NCI-H446 (cell line): ENCODE measurements at places on chromosomes 6 and 20.

DNA sequence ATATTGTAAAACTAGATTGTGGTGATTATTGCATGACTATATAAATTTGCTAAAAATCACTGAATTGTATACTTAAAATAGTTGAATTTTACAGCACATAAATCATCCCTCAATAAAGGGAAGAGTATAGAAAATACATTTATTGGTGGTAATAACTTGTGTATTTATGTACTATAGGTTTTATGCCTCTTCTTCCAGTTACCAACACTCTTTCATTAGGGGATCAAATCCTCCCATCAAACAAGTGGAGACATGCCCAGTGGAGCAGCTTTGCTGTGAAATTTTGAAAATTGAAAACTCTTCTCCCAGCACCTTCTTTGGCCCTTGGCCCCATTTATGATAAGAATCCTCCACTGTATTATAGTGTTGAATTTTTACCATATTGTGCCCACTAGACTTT, 10.1 kb upstream of the SSR1 start:
- DNase-seq = no peak

- DNase-seq = no peak
Observed at GRCh38 chr6:127297502-127298070, 30.9 kb downstream of the RNF146 start.

DNA sequence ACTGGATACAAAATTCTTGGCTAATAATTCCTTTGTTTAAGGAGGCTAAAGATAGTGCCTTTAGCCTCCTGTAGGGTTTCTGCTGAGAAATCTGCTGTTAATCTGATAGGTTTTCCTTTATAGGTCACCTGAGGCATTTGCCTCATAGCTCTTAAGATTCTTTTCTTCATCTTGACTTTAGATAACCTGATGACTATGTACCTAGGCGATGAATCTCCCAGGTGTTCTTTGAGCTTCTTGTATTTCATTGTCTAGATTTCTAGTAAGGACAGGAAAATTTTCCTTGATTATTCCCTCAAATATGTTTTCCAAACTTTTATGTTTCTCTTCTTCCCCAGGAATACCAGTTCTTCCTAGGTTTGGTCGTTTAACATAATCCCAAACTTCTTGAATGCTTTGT, 479.4 kb upstream of the MAN1A1 start:
- no peak for DNase-seq

DNA sequence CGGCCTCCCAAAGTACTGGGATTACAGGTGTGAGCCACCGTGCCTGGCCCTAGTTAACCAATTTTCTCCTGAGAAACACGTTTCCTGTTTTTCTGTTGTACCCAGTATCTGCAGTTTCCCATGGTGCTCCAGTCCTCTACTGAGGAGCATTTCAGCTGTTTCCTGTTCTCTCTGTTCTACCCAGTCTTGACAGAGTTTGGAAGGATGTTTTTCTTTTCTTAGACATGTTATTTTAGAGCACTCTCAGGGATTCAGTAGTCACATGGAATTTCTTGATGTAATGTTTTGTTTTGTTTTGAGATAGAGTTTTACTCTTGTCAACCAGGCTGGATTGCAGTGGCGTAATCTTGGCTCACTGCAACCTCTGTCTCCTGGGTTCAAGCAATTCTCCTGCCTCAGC, 129.8 kb upstream of the TIAM2 start:
- DNase-seq = no peak

DNA sequence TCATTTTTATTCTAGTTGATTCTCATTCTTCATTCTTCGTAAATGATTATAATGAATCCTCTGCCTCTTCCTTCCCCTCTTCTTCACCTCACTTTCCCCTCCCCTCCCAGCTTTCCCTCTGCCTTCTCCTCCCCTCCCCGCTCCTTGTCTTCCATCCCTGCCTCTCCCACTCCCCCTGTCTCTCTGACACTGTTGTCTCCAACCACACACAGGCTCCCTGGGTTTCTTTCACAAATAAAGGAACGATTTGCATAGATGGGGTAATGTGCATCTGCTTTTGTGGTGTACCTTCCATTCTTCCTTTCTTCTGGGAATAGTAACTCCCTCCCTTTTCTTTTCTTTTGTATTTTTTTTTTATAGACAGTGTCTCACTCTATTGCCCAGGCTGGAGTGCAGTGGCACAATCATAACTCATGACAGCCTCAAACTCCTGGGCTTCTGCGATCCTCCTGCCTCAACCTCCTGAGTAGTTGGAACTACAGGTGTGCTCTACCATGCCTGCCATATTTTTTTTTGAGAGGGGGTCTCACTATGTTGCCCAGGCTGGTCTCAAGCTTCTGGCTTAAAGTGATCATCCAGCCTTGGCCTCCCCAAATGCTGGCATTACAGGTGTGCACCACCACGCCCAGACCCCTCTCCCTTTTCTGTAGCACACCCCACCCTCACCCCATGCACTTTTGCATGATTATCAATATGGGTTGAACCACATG, 318.6 kb downstream of the PRKN start:
- no peak for DNase-seq

- no peak for DNase-seq
Observed at GRCh38 chr20:57294550-57294949, 28.1 kb upstream of the BMP7 start.

DNA sequence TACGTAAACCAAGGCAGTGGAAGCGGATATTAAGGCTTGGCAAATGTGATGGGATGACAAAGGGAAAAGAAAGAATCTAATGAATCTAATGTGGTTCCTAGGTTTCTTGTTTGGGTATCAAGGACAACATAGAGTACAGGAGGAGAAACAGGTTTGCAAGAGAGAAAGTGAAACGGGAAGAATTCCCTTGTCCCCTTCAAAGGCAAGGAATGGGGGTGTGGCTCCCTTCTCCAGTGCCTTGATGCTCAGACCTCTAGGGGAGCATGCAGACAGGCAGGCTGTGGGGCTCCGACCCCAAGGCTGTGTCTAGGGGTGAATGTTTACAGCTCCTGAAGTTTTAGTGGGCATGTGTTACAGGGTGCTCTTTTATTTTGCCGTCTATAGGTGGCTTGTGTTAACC, 317.5 kb upstream of the HSF2 start:
- DNase-seq = no peak

- no peak for DNase-seq
Observed at GRCh38 chr6:137623293-137623692, 129.1 kb upstream of the OLIG3 start.

- no peak for DNase-seq
Observed at GRCh38 chr6:137149035-137149393, 24.4 kb downstream of the IL22RA2 start.

DNA sequence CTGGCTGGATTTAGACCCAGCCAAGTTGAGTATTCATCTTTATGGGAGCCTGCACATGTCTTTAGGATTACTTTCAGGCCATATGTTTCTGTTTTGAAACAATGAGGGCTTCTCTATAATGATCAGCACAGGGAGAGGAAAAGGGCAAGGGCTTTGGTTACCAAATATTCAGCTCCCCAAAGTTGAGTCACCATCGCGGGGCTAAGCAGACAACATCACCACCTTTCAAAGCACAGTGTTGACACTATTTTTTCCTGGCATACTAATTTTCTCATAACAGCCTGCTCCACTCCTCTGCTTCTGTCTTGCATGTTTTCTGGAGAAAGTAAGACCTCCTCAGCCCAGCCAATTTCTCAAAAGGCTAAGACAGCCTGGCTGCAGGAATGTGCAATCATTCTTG, 4.9 kb downstream of the SCML4 start:
- no peak for DNase-seq

DNA sequence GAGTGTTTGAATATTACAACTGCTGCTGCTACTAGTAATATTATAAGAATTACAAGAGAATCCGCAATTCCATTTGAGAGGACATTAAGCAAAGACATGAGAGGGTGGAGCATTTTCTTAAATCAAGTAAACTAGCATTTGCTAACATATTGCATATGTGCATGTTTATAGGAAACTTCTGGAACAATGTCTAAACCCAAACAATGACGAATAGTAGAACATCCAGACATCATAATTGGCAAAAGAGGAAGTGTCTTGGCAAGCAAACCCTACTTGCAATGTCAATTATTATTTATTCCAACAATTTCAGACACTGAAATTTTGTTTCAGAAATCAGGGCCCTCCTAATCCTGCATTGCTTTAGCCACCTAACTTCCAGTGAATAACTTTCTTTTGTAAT, 1155.3 kb upstream of the GJE1 start:
- peak; percentile 3 for DNase-seq

DNA sequence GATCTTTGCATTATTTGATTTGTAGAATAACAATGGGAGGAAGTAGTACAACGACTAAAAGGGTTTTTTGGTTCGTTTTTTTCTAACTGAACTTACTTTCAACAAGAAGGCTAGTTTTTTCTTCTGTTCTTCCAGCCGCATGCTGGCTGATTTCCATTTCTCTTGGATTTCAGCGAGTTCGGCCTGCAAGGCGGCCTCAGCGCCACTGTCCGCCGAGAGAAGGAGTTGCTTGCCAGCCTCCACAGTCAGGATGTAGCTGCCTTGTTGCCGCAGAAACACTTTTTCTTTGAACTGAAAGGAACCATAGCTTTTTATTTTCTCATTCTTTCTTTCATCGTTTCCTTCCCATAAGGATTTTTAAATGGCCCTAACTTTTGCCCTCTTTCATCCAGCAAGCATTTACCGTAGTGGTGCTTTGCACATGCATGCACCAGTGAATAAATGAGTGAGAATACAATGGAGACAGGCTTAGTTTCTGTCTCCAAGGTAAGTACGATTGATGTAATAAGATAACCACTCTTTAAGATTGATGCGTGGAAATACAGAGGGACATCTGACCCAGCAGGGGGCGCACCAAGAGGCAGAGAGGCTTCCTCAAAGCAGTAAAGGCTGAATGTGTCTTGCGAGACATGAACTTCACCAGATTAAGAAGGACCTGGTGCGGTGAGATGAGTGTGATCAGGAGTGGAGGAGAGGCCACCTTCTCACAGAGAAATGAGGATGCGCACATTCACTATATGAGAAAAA, 398.8 kb downstream of the ESR1 start:
- DNase-seq = no peak

DNA sequence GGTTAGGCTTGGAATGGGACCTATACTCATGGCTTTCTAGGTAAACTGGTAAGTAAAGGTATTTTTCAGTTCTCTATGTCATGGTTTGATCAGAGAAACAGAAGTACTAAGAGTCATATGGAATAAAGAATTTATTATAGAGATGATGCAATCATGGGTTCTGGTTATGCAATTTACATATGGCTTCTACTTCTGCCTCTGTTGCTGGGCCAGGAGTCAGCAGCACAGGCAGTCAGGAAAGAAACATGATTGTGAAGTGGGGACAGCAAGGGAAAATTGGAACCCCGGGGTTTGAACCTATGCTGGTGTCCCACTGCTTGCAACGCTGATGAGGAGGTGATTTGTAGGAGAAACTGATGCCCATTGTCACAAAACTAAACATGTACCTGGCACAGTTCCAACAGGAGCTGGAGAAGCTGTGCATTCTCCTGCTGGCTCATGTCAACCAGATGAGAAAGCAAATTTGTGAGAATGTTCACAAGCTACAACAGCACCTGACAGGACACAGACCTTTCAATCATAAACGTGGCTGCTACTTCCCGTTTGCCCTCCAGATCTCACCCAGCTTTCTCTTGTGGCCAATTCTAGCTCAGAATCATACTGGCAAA, 887.1 kb downstream of the TFAP2A start:
- DNase-seq = no peak

DNA sequence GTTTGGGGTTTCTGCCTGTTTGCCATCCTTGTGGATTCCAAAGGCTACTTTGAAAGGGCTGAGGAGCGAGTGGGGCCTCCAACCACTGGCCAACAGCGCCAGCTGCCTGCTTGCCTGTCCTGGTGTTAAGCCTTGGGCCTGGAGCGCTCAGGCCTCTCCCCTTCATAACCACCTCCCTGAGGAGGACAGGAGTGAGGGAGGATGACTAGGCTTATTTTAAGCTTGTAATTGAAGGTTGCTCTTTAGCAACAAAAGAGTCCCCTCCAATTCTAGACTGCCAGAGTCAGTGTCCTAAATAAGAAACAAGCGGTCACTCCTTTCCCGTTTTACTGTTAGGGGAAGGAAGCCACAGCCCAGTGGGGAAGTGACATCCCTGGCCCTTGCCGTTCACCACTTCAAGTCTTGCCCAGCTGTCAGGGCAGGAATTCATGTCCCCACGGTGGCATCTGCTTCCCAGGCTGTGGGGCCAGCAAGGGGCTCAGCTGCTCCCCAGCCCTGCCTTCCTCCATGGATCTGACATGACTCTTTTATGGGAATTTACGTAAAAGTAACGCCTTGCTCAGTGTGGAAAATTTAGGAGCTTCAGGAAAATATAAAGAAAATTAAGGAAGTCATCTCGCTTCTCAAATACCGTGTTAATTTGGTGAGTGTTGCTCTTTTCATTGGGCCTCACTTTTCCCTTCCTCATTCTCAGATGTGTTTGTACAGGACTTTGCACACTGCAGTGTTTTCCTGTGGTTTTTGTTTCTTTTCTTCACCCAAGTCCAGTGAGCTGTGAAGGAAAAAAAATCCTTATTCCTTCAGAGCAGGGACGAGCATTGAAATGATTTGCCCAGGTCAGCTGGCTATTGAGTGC, 57.8 kb downstream of the SSR1 start:
- no peak for DNase-seq

- DNase-seq = peak; percentile 3
Observed at GRCh38 chr6:159252955-159253508, 83.8 kb downstream of the FNDC1 start.

DNA sequence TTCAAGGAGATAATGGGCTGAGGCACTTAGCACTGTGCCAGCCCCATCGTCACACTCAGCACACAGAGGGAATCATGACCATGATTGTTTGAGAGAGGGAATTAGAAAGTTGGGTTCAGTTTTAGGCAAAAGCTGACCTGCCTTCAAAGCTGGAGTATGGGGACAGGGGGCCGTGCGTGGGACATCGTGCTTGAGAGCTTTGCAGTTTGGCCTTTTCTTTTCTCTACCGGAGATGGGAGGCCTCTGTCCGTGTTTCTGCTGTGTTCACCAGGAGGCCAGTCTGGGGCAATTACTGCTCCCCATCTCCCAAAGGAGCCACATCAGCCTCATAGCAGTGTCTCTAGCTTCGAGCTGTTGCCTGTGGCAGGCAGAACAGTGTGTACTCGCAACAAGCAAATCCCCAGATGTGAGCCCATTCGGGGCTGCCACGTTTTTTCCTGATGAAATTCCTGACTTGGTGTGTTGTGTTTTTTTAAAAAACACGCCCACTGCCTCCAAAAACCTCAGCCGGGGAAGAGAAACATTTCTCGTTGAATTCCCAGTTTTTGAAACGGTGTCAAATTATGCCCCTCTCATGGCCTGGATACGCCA, 20.2 kb downstream of the EYA2 start:
- no peak for DNase-seq

DNA sequence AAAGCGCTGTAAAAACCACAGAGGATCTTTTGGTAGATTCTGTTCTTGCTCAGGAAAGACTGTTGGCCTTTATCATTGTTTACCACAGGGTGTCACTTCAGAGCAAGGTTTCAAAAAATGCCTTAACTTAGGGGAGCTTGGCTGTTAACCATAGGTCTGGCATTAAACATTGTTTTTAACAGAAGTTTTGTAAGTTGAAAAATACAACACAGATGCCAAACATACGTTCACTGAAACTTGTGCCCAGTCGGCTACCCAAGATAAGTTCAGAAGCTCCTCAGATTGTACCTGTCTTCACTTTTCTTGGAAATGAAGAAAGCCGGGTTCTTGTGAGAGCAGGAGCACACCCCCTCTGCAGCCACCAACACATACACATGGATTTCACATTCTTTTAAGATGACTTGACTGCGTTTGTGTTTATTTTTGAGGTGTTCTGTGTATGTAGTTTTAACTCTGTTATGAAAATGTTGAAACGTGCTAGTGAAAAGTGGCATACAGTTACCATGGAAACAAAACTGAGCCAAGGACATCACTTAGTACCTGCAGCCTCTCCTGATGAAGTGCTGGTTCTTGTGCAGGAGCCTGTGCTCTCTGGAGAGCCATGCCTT, 64.9 kb downstream of the SYCP2L start:
- no peak for DNase-seq
